AG20443 (cell line): ENCODE measurements at places on chromosomes 3 and 15.

- no peak for DNase-seq
Measured at GRCh38 chr3:181739628-181740027, 27.9 kb downstream of the SOX2 start.

GRCh38 chr3:122828281-122828680 lies 33.4 kb downstream of the SLC49A4 start:
- DNase-seq: no peak

GRCh38 chr3:64766440-64766839 lies 78.6 kb upstream of the ADAMTS9 start:
- no peak for DNase-seq

- no peak for DNase-seq
Measured at GRCh38 chr3:144968750-144969350, 997.2 kb downstream of the DIPK2A start.
